Activated CD4-positive, alpha-beta memory T cell treated with anti-CD3 and anti-CD28 coated beads for 36 hours (primary cell): ENCODE measurements at places on chromosomes 2 and 18. TPM values are rescaled to one million over a fixed set of nuclear protein-coding genes. Genes with fewer than 3 reads are reported as not detected.

DNA sequence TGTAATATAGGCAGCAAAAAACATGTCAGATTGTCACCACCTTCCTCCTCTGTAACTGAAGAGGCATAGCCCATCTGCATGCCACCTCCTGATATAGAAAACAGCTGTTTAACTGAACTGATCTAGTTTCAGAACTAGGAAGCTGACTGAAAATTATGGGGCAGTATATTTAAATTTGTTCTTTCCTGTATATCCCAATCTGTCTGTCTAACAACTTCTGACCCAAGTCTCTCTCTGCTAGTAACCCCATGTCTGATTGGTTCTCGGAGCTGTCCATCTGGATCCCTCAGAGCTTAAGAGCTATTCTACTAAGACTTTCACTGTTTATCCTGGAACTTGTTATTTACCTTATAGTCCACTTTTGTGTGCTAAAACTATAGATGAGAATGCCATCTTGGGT lies 68.2 kb upstream of the SLC35G4 start:
- no peaks in the 10 kb centered on the region for H3K27me3 ChIP-seq
- no peak overlapping the region for H3K27ac ChIP-seq
- H3K36me3 ChIP-seq: no peaks in the 10 kb centered on the region
- no peaks in the 10 kb centered on the region for H3K4me1 ChIP-seq
- no peak for DNase-seq

MAB21L4 gene
- total RNA-seq: not detected

GRCh38 chr2:229874647-229875046 lies 47.2 kb downstream of the TRIP12 start:
- H3K27ac ChIP-seq: no peak overlapping the region
- no peak overlapping the region for H3K4me3 ChIP-seq
- no peaks in the 10 kb centered on the region for H3K27me3 ChIP-seq
- no peak for DNase-seq

DNA sequence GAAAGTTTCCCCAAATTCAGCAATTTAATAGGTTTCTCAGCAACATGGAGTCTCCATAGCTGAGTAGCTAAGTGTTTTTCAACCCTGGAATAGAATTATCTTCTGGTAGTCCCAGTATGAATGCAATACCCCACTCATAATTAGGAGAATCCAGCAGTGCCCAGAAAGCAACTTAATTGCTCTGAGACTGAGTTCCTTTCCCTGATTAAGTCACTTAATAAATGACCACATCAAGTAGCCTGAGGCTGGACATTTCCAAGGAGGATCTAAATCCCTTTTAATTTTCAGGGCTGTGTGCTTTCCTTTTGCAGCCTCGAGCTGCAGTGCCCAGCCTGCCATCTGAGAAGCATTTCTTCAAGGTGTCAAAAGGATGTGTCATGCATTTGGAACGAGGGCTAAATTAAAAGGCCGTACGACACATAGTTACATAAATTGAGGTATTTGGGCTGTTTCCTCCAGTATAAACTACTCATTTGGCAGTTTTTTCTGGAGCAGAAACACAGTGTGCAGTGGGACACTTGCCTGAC lies 17.7 kb upstream of the SIX2 start:
- no peak for DNase-seq
- H3K4me1 ChIP-seq: no peaks in the 10 kb centered on the region
- no peak overlapping the region for H3K4me3 ChIP-seq
- H3K36me3 ChIP-seq: no peaks in the 10 kb centered on the region

CRYGC gene
- total RNA-seq: not detected

- no peak overlapping the region for H3K4me3 ChIP-seq
- no peak for DNase-seq
- no peaks in the 10 kb centered on the region for H3K27me3 ChIP-seq
- peaks cover under 1% of the 10 kb centered on the region for H3K4me1 ChIP-seq
Observed at GRCh38 chr18:38616306-38616705, 1050.7 kb upstream of the CELF4 start.

- DNase-seq: no peak
- H3K27me3 ChIP-seq: no peaks in the 10 kb centered on the region
- H3K36me3 ChIP-seq: peaks cover 57% of the 10 kb centered on the region
Observed at GRCh38 chr18:9557250-9557943, 57.0 kb downstream of the PPP4R1 start.

DNA sequence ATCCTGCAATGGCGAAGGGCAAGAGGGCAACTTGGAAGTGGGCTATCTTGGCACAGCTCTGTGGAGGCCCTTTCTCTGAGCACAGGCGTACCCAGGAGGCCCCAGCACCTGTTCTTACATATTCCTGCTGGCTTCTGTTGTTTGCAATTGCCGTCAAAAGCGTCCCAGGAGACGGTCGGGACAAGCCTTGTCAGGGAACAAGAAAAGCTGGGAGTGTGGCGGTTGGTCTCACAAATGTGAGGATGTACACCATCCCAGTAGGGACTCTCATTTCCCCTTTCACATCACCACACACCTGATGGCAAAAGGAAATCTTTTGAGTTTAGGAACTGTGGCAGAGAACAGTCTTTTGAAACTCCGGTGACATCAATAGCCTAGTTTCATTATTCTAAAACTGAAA lies 94.7 kb upstream of the EFEMP1 start:
- no peaks in the 10 kb centered on the region for H3K4me1 ChIP-seq
- no peak overlapping the region for H3K4me3 ChIP-seq
- H3K27ac ChIP-seq: no peak overlapping the region
- DNase-seq: no peak
